ENCODE measurements at places on chromosomes 11 and 22.

DNA sequence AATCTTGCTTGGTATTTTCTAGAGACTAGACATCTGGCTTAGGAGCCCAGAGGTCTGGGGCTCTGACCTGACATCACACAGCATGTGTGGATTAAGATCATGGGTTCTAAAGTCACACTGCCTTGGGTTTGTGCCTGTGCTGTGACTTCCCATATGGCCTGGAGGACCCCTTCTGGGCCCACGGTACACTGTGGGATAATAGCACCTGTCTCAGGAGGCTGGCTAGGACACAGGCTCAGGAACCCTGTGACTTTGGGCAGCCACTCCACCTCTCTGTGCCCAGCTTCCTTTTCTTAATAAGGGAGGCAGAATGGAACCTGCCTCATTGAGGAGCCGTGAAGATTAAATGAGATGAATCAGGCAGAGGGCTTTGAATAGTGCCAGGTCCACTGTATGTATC lies 99.2 kb upstream of the B3GAT1 start:
- no peak for DNase-seq

DNA sequence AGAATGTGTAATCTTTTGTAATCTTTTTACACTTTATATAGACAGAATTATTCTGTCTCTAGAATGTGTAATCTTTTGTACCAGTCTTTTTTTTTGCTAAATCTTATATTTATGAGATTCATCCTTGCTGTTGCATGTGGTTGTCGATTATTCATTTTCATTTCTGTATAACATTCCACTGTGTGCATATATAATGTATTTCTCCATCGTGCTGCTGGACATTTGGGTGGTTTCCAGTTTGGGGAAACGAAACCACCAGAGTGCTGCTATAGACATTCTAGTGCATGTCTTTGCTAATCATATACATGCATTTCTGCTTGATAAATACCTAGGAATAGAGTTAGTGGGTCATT lies 146.5 kb downstream of the GRIK4 start:
- DNase-seq = no peak

GRCh38 chr11:131808470-131808869 lies 438.1 kb downstream of the NTM start:
- DNase-seq = no peak

DNA sequence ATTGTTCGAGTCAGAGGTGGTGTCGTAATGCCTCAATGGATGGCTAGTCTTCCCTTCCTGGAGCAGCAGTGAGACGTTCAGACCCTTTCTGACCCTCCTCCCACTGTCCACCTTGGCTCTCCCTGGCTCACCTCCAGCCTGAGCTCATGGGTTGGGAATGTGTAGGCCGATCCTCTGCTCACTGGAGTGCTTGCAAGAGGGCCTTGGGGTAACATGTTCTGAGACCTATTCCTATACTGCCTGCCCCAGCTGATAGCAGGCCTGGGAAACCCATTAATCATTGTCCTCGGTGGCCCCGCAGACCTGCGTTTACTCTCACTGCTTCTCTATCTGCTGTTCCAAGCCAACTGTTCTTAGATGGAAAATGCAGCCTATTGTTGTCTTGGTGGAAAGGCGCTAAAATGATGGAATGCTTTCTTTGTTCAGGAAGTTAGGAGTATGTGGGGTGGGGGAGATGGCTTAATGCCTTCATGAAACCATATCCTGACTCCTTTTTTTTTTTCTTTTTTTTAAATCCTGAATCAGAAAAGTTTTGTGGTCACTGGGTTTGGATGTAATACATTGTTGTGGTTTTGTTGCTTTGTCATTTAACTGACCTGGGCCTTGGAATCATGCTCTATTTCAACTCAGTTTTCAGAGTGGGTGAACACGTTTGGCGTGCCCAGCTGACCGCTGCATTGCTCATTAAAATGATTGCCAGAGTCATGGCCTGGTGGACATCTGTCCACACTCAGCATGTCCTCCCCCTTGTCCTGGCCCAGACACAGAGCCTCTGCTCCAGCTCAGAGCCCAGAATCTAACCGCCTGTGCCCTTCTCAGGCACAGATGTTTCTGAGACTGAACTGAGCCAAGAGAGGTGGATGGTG lies 72.5 kb downstream of the MICAL2 start:
- no peak for DNase-seq

DNA sequence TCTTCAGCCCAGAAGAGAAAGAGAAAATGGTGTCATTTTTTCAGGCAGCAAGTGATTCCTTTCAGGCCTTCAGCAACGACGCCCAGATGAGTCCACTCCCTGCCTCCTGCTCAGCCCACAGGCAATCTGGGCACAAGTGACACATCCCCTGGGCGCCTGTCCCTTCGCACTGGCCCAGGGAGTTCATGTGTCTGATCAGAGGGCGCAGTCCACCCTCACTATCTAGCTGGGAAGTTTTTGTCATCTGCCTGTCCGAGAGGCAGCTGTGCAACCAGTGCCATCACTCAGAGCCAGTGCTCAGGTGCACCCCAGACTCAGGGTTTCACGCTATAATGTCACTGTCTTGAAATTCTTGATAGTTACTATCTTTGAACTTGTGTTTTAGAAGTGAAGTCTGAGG lies 1.4 kb upstream of the KCNQ1OT1 start:
- DNase-seq = no peak

DNA sequence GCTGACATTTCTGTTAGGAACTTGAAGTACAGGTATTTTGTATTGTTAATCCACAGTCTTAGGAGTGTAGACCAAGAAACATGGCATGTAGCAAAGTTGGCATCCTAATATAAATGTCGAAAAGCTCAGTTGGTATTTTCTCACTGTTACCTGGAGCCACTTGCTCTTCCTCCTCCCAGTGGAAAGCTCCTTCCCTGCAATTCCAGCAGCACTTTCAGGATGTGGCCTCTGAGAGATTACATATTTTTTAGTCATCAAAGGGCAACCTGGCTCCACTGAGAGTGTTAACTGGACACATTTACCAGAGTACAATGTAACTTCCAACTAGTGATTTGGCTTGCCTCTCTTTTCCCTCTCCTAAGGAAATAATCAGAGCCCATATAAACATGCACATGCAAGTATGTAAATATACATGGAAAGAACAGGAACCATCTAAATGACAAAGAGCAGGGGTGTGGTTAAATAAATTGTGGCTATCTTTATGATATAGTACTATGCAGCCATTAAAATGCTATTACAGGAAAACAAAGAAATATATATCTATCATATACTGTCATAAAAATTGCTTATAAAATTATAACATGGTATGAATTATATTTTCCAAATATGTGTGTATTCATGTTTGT lies 14.3 kb upstream of the EED start:
- no peak for DNase-seq

DNA sequence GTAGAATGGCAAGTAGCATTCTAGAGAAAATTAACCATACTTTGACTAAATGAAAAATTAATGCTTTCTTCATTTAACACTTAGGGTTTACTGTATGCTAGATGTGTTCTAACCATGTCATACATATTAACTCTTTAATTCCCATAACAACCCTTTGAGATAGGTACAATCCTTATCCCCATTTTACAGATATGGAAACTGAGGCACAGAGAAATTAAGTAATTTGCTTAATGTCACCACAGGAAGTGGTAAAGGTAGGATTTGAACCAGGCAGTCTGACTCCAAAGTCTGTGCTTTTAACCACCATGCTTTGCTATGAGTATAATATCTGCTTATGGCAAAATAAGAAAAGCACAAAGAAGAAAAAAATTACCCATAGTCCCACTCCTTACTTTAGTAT lies 59.5 kb downstream of the LIF start:
- DNase-seq = no peak

GRCh38 chr11:111312076-111312475 lies 13.7 kb downstream of the POU2AF3 start:
- no peak for DNase-seq

- DNase-seq = no peak
These were observed 63.5 kb downstream of the ENDOD1 start for GRCh38 chr11:95152876-95153856.

DNA sequence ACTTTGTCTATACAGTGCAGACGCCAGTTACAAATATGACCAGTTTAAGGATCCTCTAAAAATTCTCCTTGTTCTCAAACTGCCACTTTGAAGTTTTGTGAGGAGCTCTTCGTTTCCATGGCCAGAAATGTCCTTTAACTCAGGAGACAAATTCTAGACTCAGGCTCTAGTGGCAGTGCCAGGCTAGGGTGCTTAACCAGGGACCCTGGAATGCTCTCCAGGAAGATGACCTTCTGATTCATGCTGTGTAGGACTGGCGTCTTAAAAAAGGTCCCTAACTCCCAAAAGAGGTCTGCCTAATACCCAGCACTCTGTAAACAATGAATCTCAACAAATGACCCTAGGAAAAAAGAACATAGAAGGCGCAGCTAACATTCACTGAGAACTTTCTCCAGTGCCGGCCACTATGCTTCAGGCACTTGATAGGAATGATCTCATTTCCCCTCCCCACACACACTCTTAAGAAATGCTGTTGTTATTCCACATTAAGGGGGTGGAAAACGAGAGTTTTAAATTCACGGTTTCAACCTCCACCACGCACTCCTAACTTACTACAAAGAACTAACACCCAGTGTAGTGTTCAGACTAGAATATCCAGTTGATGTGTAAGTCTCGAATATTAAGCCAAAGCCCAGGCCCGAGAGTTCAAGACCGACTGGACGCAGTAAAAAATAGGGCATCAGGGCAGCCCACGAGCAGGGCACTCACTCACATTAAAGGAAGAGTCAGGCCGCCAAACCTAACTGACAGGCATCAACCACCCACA lies 747 bp downstream of the NXF1 start:
- no peak for DNase-seq

DNA sequence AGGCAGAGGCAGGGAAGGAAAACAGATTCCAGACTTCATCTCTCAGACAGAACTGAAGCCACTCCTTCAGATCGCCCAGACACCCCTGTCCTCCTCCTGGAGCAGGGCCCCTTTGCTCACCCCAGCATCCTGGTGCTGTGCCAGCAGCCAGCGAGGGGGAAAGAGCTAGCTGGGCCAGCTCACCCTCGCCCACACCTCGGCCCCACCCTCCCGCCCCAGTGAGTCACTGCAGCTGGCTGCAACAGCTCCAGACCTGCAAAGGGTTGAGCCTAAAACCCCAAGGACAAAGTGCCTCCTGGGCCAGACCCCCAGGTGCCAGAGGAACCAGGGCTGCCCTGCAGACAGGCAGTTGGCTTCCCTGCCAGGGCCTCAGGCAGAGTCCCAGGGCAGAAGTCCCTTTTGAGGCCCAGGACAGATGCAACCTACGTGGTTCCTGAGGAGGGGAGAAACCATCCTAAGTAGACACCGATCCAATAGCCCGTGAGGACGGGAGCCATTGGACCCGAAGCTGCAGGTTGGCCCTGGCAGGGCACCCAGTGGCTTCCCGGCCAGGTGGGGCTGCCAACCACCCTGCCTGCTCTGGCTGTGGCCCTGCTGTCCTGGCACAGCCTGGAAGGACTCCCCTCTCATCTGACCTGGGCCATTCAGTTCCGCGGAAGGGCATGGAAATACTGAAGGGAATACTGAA lies 7.2 kb downstream of the AHNAK start:
- DNase-seq = peak; percentile 69

DNA sequence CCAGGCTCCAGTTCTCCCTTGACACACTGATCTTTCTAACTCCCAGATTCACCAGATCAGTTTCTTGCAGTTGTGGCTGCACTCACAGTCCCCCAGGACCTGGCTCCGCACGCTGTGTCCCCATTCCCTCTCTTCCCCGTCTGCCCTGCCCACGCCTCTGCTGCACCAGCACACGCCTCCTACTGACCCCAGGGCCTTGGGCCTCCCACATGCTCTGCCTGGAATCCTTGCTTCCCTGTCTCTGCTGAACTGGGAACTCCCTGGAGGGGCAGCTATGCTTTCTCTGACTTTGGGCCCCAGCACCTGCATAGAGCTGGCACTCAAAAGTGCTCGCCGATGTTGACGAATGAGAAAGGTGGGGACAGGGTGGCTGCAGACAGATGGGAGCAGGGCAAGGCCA lies 68.9 kb downstream of the MYO7A start:
- DNase-seq = no peak

GRCh38 chr11:44631831-44632230 lies 66.4 kb downstream of the CD82 start:
- no peak for DNase-seq

DNA sequence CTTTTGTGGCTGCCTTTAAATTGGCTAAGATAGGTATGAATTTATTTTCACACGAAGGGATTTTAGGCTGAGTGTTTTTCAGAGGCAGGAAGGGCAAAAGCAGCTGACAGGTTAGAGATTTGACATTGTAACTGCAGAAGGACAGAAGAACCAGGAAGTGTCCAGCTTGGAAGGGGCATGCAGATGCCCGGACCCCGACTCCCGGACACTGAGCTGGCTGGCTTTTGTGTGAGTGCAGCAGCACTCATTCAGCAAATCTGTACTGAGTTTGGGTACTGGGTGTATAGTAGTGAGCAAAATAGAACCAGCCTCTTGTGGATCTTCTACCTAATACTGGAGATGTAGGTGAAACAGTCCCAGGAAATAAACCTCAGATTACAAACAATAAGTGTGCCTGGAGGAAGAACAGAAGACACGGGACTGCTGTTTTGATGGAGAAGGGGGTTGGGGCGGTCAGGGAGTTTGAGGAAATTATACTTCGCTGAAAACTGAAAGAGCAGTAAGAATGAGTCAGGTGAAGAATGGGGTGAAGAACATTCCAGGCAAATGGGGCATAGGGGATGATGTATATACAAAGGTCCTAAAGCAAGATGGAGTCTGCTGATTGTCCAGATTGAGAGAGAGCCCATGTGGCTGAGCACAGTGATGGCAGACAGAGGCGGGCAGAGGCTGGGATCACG lies 64.6 kb downstream of the PPFIBP2 start:
- no peak for DNase-seq

GRCh38 chr11:103800406-103801114 lies 235.9 kb upstream of the DDI1 start:
- no peak for DNase-seq

DNA sequence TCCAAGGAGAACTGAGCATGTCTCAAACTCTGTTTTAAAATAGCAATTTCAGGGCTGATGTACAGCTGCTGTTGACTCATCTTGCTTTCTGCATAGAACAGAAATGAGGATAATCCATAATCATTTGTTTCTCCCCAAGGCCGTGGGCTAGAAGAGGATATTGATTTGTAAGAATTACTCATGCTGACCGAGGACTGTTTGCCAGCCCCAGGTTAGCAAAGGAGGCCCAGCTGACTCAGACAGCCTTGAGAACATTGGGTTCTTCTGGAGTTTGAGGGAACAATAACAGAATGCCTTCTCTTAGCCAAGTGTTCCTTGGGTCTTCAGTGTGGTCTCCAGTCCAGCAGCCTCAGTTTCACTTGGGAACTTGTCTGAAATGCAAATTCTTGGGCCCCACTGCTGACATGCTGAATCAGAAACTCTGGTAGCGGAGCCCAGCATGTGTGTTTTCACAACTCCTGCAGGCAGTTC lies 92.0 kb downstream of the ZC3H12C start:
- no peak for DNase-seq

GRCh38 chr11:91813263-91813662 lies 411.4 kb upstream of the FAT3 start:
- DNase-seq = no peak

Data from activated naive CD8-positive, alpha-beta T cell treated with anti-CD3 and anti-CD28 coated beads for 36 hours (primary cell).